Cerebellar cortex (tissue), 1 donor: ENCODE measurements at places on chromosomes 6 and 20.

- no peak for DNase-seq
Observed at GRCh38 chr6:52558266-52559000, 18.4 kb downstream of the TRAM2 start.

DNA sequence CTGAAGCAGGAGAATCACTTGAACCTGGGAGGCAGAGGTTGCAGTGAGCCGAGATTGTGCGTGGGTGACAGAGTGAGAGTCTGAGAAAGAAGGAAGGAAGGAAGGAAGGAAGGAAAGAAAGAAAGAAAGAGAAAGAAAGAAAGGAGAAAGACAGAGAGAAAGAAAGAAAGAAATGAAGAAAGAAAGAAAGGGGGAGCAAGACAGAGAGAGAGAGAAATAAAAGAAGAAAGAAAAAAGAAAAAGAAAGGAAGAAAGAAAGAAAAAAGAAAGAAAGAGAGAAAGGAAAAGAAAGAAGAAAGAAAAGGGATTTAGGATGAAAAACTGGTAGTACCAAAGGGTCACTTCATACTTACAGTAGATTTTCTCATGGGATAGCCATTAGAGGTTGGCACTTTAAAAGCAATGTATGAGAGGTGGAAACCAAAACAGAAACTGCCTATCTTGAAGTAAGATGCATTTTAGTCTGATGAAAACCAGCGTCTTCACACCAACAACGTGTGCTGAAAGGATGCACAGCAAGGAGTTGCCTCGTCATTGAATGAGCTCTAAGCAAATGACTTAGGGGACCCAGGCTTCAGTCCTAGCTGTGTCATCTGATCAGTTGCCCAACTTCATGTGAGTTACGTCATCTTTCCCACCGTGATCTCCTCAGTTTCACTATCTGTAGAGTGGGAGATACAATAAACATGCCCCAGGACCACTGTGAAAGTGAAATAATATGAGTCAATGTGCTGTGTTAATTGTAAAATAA is 133.9 kb upstream of the NEDD9 start:
- no peak for DNase-seq

DNA sequence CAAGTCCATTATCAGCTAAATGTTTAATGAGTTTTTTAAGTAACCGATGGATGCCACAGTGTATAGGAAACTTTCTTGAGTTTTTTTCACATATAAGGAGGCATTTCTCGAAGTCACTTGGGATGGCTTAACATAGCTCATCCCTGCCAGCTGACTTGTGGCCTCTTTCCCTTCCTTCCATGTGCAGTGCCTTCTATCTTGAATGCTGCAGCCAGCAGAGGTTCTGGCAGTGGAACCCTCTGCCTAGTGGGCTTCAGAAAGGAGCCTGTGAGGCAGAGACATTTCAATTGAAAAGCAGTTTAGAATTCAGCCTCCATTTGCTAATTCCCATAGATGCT is 51.9 kb downstream of the AKAP12 start:
- DNase-seq: no peak

DNA sequence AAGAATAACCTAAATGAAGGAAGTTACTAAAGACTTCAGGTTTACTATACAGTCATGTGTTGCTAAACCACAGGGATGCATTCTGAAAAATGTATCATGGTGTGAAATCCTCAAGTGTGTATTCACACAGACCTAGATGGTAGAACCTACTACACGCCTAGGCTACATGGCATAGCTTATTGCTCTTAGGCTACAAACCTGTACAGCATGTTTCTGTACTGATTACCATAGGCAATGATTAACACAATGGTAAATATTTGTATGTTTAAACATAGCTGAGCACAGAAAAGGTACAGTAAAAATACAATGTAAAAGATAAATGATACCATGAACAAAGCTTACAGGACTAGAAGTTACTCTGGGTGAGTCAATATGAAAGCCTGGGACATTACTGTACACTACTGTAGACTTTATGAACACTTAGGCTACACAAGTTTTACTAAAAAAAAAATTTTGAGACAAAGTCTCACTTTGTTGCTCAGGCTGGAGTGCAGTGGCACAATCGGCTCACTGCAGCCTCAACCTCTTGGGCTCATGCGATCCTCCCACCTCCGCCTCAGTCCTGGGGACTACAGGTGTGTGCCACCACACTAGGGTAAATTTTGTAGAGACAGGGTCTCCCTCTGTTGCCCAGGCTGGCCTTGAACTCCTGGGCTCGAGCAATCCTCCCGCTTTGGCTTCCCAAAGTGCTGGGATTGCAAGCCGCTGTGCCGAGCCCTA is 36.0 kb downstream of the ADNP start:
- no peak for DNase-seq

DNA sequence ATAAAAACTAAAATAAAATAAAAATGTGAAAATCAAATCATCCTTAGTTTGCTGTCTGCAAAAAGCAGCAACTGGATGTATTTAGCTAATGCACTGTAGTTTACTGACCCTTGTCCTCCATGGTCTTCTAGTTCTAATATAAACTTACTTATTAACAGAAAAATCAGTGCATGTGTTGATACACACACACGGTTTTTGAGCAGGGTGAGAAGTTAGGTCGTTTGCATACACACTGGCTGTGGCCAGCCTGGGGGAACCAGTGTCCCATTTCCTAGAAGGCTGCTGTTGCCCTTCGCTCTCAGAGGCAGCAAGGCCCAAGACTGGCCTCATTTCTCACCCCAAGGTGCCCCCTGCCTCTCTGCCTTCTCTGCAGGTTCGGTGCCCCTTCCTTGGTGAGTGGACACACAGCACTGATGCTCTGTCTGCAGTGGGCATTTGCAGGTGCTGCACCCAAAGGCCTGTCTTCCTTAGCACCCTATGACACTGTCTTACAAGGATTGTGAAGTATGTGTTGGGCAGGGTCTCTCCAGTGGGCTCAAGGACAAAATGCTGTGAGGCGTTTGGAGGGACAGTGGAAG is 168.5 kb downstream of the SCP2D1 start:
- no peak for DNase-seq

DNA sequence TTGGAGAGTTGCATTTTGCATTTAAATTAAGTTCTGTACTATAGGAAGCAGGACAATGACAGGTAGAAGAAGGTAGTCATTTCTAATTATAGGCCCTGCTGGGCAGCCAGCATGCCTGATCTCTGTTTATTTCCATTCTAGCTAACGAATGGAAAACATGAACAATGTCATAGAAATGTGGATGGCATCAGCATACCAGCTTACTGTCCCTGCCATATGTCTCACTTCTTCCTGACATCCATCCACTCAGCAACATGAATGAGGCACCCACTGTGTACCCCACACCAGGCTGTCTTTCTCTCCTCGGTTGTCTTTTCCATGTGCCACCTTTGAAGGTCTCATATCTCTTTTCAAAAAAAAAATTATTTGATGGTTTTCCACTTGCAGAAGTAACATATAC is 11.1 kb downstream of the ADTRP start:
- no peak for DNase-seq
